NCI-H510A (cell line): ENCODE measurements at places on chromosomes 5 and 9.

GRCh38 chr9:16068476-16068875 lies 515.6 kb downstream of the CCDC171 start:
- DNase-seq: no peak

GRCh38 chr5:55904152-55904551 lies 53.0 kb downstream of the IL31RA start:
- DNase-seq: no peak

DNA sequence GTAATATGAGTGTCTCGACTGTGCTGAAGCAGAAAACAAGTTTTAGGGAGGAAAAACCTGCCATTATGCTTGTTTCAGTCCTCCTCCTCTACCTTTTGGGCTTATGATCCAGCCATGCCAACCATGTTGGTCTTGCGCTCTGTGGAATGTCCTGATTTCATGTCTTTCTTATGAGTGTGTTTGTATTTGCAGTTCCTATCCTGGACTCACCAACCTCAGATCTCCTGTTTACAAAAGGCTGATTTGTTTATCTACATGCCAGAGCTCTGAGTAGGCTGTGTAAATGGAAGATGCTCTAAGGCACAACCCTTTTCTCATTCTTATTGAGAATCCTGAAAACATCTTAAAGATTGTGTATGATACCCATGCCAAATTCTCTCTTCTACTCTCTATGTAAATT lies 138.6 kb downstream of the ARHGEF28 start:
- DNase-seq: no peak

- no peak for DNase-seq
These were observed 35.1 kb downstream of the KCNIP1 start for GRCh38 chr5:170538696-170539586.

DNA sequence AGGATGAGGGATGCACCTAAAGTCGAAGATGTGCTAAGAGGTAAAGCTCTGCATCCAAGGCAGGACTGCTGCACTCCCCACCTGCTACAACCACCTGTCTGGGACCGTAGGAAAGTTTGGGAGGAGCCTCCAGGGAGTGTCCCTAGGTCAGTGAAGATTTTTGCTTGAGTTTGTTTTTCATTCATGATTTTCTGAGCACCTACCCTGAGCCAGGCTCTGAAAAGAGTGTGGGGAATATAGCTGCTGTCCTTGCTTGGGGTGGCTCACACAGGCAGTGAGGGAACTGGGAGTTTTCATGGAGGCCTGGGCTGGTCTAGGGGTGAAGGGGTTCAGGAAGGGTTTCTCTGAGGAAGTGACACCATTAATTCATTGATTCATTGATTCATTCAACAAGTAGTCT lies 48.9 kb downstream of the SAR1B start:
- no peak for DNase-seq

- no peak for DNase-seq
These were observed 7.7 kb downstream of the TRIM32 start for GRCh38 chr9:116694785-116695291.
